NCI-H526 treated with DMSO at 0.1 percent for 48 hours (cell line): ENCODE measurements at places on chromosomes 11 and 22.

DNA sequence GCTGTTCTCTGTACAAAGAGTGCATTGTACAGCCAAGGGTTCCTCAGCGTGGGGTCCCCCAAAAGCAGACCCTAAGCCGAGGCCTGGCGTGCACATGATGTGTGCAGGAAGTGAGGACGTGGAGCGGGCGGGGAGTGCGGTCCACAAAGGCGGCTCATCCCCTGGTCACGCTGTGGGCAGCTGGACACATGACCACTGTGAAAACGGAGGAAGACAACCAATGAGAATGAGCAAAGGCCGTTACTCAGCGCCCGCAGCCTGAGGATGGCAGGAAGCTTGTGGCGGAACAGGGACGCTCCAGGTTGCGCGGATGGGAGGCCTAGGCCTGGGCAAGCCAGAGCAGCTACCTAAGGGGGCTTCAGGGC lies 1263.7 kb downstream of the BRD1 start:
- DNase-seq = no peak

DNA sequence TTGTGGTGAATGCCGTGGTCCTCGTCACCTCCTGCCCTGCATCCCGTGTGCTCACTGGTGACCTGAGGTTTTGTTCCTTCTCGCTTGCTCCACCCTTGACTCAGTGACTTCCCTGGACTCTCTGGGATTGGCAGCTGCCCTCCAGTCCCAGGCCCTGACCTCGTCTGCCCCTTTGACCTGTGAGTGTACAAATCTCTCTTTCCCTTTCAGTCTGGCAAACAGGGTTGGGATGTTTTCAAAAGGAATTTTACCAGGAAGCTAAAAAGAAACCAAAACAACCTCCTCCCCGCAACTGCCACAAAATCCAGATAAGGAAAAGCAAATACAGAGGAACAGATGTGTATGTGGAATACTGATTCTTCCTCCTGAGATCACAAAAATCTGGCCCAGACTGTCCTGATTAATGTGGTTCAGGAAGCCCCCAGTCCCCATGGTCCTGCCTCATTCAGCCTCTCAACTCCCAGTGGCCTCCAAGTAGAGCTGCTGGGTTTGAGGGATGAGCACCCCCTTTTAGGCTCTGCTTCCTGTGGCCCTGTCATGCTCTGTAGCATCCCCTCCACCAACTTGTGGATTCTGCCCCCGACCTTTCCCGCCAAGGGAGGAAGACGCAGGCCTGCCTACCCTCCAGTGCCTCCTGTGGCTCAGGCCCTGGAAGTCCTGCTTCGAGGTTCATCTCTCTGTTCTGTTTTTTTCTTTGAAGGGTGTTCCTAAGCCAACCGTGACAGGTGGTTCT lies 15.2 kb downstream of the ROBO4 start:
- DNase-seq = no peak

GRCh38 chr11:14054116-14055107 lies 91.9 kb downstream of the SPON1 start:
- no peak for DNase-seq

DNA sequence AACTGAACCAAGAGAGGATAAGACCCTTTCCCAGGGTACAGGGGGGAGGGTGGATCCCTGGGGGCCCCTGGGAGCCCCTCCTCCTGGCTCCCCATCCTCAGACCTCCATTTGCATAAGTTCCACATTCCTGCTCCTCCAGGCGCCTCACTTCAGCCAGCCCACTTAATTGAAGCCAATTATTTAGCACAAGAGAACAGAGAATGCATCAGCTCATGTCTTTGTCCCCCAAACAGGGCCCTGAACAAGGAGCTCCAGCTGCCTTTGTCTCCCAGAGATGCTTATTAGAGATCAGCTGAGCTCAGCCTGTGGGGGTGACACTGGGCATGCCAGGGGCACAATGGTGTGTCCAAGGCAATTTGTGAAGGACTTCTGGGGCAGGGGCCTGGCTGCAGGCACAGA lies 89.9 kb upstream of the PRDM11 start:
- DNase-seq = no peak

DNA sequence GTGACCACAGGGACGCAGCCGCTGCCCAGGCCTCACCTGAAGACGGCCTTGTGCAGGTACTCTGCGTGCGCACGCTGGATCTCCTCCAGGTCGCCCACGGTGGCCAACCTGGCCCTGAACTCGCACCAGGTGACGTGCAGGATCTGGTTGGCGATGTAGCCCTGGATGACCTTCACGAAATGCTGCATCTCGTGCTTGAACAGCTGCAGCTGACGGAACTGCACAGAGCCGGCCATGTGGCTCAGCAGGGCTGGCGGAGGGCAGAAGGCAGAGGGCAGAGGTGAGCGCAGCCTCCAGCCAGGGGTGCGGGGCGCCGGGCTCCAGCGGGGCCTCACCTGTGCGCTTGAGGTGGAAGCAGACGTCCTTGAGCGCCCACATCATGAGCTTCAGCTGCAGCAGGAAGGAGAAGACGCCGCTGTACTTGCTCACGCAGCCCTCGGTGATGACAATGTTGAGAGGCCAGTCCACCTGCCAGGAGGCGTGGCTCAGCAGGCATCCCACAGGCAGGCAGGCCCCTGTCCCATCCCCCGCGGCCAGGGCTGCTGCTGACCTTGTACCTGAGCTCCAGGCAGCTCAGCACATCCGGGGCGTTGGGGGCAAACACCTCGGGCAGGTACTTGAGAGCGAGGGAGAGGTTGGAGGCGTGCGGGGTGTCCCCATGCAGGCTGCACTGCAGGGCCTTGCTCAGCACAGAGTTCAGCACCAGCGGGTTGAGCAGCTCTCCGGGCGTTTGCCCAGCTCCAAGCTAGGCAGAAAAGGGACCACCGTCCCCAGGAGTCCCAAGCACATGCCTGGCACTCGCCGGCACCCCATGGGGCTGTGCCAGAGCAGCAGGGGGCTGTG lies 17.6 kb downstream of the SELENOO start:
- no peak for DNase-seq

DNA sequence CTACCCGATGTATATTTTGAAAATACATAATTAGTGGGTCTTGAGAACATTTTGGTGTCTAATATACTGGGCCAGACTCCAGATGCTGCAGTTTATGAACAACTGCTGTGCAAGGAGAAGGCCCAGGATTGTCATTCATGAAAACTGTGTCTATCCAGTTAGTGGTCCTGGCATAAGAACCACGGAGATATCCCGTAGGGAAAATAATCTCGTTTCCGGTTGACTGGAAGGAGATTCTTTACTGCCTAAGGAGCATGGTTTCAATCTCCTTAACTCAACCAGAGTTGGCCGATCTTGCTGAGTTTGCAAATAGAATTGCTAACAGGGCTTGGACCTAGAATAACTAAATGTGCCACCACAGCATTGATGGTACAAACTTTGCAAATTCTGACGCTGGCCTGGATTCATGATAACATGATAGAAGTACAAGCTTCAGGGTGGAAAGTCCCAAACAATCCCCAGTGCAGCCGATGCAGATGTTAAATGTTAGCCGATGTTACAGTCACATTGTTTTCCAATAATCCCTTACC lies 4.6 kb upstream of the RTCB start:
- no peak for DNase-seq

- DNase-seq = no peak
Measured at GRCh38 chr11:65305501-65306268, 9.0 kb upstream of the CDC42EP2 start.

- DNase-seq = no peak
Measured at GRCh38 chr22:24244144-24244787, 616 bp downstream of the GGT5 start.

GRCh38 chr22:19565382-19566278 lies 41.4 kb upstream of the CLDN5 start:
- no peak for DNase-seq

DNA sequence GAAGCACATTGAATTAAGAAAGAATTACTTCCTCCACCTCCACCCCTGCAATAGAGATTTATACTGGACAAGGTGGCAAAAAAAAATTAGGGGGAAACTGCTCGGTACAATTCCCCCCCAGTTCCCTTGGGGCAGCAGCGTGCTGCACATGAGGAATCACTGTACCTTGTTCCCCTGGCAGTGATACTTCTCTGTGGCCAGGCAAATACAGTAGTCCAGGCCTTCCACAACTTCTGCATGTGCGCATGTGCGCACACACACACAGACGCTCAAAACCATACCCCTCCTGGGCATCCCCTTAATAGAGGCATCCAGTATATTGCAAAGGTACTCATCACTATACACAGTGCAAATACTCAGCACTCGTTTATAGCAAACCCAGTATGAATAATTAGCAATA lies 68.9 kb downstream of the ARFGAP2 start:
- DNase-seq = no peak

DNA sequence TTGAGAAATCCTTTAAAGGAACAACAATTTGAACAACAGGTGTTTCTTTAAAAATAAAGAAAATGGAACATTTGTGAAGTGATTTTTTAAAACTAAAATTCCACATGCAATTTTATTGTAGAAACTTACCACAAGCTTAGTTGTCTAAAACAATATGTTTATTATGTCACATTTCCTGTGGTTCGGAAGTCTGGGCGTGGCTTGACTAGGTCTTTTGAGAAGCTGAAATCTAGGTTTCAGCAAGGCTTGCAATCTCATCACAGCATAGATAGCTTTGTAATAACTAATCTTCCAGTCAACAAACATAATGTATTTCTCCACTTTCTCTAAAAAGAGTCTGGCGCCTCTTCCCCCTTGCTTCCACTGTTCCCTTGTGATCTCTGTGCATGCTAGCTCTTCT lies 27.0 kb downstream of the MS4A6A start:
- DNase-seq = no peak

GRCh38 chr11:104164028-104164520 lies at the start of gene PDGFD:
PDGFD (minus strand) TSS chr11:104164147.
- peak; percentile 49 for DNase-seq

GRCh38 chr22:30425616-30426387 lies at the start of gene MTFP1:
MTFP1 (plus strand) TSS chr22:30425768; CDS start chr22:30425880, 112 bp downstream.
- peak; percentile 56 for DNase-seq

GRCh38 chr11:33825854-33826560 lies 51.7 kb upstream of the FBXO3 start:
- no peak for DNase-seq

GRCh38 chr11:37973941-37974340 lies 1375.9 kb upstream of the RAG2 start:
- DNase-seq = no peak

DNA sequence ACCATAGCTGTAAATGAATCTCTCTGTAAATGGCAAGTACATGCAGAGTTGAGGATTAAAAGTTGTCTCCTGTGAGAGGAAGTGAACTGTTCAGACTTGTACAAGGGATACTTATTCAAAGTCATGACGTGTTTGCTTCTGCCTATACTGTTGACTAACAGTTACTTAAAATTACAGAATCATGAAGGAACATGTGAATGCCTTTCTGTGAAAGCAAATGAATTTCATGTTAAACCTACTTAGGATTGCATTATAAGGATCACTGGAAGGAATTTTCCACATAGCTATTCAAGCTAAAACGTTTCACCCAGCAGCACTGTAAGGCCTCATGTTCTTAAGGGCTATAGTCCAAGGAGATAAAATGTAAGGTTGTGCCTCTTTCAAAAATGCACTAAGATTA lies 93.4 kb upstream of the BIRC3 start:
- DNase-seq = no peak

DNA sequence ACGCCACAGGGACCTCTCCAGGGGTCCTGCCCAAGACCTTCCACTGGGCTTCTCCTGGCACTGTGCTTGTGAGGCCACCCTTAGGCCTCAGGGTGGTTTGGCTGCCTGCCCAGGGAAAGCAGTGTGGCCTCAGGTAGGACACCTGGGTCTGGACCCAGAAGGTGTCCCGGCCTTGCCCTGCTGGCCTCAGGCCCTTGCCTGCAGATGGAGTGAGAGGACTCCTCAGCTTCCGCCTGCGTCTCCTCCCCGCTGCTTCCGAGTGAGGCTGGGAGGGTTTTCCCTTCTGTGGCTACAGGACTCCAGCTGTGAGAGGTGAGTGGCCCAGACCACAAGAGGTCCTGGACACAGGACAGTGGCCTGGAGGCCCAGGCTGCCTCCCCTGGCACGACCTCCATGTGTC lies 60.4 kb downstream of the WNT7B start:
- no peak for DNase-seq

DNA sequence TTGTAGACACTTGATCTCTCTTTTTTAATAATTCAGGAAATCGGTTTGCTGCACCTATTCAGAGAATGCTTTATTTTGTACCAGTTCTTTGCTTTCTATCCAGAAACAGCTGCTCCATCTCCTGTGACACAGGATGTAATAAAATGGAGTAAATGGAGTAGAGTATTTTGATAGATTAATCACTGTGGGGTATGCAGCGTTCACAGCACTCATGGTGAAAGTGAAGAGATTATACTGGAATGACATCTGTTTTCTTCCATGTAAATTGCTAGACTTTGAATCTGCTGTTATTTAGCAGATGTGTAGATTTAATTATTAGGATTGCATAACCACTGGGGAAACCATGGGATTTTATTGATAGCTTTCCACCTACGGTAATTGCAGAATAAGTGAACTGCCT lies 227.3 kb upstream of the ARHGAP42 start:
- no peak for DNase-seq

DNA sequence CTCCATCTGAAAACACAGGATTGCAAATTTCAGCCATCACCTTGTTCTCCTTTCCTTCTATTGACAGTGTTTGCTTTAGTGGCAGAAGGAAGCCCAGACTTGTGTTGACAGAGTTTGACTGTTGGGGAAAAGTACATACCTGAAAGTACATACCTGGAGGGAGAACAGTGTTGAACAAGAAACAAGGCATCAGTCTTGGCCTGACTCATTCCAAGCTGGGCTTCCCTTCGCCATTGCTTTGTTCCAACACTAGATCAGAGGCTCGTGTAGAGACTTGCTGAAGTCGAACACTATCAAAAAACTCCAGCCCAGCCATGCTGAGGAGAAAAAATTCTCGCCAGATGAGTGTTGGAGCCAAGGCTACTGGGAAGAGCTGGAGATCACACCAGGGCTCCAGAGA lies 133.4 kb downstream of the BBOX1 start:
- no peak for DNase-seq

DNA sequence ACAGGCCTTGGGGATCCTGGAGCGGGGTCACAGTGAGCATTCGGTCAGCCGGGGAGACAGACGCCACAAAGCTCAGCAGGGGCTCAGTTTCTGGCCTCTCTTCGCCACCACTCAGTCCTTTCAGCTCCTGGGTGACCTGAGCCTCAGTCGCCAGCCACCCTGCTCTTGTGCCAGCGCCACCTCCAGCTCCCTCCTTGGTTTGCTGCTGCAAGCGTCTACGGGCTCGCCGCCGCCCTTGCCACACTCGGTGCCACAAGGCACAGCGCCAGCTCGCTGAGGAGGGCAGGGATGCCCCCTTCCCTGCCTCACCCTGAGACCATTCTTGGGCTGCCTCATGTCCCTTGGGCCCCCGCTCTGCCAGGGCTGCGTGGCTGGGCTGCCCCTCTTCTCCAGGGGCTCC lies 1.5 kb upstream of the EEF1G start:
- DNase-seq = no peak
